ENCODE measurements at places on chromosomes 5 and 9. TPM values are rescaled to one million over a fixed set of nuclear protein-coding genes. Genes with fewer than 3 reads are reported as not detected.

The SPATA6L gene
- 0.35 TPM for total RNA-seq

DNA sequence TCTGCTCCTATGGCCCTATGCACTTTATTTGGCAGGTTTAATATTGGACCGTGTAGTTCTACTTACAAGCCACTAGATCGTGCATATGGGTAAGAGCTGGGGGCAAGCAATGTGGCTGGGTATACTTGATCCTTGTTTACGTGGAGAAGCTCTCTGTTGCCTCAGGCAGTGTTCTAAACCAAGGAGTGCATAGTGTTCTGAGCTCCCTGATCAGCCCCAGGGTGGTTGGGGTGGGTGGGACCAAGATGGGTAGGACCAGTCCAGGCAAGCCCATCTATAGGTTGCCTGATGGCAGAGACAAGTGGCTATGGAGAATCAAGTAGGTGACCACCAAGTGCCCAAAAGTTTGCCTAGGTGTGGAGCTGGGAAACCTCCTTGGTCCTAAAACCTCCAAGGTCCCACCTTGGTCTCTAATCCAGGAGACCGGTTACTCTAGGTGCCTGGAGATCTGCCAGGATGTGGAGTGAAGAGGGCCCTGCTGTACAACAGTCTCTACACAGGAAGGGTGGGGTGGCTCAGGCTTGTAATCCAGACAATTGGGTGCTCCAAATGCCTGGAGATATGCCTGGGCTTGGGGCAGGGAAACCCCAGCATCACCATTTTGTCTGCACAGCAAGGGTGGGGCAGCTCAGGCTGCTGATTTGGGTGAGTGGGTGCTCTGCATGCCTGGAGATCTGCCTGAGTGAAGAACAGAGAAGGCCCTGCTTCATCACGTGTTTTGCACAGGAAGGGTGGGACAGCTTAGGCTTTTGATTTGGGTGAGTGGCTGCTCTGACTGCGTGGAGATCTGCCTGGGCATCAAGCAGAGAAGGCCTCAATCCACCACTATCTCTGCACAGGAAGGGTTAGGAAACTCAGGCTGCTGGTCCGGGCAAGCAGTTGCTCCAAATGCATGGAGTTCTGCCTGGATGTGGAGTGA, 659.8 kb downstream of the TLE4 start:
- no peak for DNase-seq

GRCh38 chr9:84970432-84970831, 300.9 kb downstream of the NTRK2 start:
- no peak for DNase-seq

- DNase-seq: peak; percentile 7
These were observed 7.3 kb upstream of the FGF18 start for GRCh38 chr5:171412186-171412585.

GRCh38 chr9:28941856-28942255, 1368.6 kb upstream of the C9orf72 start:
- DNase-seq: no peak

The FRMPD1 gene
- 1.6 TPM for total RNA-seq

DNA sequence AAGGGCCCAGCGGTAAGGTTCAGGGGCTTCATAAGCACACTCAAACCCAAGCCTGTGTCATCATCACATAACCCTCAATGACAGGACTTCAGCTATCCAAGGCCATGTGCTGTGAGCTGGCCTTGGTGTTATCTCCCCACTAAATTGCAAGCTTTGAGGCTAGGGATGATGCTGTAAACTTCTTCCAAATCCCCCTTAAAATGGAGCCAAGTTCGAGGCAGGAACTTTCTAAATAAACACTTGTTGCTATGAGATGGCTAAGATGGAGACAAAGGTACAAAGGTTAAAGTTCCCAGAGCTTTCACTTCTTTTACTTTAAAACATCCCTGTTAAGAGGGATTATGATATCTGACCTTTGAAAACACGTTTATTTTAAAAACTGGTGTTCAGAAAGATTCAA, 123.6 kb downstream of the MYO10 start:
- DNase-seq: no peak

DNA sequence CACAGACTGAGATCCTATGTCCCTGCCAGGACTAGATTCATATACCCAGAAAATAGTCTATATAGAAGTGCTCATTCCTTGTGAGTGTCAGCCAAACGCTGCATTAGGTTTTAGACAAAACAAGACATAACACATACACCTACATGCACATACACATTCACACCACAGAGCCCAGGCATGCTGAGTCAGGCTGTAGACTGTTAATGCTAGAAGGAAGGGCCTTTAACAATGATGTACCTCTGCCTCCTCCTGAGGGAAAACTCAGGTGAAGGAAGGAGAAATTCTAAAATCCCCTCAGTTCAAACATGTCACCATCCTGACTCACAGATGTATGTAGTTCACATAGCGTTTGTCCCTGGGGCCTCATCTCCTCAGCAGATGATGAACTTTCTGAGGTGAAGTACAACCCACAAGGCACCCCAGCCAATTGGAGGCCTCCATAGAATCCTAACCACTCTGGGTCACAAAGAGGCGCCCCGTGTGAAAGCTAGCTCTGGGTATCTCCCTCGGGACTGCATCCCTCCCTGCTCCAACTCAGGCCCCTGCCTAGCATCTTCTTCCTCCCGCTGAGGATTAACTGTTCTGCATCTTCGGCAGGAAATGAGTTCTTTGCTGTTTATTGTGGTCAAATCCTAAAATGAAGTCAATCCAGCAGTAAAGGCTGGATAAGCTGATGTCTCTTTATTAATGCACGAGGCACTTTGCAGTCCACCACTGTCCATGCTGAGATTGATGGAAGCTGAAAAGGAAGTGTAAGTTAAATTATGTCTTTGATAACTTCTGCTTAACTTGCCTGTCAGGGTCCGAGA, 40.8 kb upstream of the FSTL4 start:
- no peak for DNase-seq

GRCh38 chr9:95920017-95920416, 44.5 kb downstream of the ERCC6L2 start:
- no peak for DNase-seq

DNA sequence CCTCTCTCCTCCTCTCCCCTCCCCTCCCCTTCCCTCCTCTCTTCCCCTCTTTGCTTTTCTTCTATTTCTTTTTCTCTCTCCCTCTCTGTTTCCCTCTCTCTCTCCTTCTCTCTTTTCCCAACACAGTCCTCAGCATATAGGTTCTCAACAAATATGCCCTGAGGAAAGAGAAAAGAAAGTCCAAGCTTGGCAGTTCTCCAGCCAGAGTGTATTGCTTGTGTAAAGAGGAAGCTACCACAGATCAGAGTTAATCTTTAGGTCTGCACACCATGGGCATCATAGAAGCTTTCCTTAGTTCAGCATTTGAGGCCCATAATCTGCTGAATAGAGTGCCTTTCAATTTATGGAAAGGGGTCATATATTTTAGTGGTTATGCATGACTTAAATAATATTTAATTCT, 382.8 kb upstream of the WWC1 start:
- no peak for DNase-seq

The ZNF618 gene
- 2.0 TPM for total RNA-seq

- no peak for DNase-seq
These were observed 45.6 kb upstream of the TLE4 start for GRCh38 chr9:79526149-79526672.

- DNase-seq: no peak
These were observed 698.0 kb upstream of the MEF2C start for GRCh38 chr5:89580976-89581375.

DNA sequence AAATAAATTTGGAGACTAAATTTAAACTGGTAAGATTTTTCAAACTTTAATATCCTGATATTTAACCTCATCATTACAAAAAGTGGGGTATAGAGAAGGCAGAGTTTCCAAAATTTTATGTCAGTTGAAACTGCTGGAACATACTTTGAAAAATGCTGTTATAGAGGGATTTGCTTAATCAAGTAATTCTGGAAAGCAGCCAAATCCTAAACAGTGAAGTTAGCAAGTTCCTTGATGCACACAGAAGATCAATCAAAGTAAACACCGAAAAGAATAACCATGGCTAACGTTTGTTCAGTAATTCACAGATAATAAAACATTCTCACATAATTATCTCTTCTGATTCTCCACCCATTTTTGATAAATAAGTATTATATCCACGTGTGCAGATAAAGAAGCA, 8.1 kb upstream of the PRR16 start:
- DNase-seq: no peak

GRCh38 chr5:176578391-176578808, 29.3 kb downstream of the CDHR2 start:
- DNase-seq: peak; percentile 52

GRCh38 chr5:135625961-135626360, 47.2 kb upstream of the CXCL14 start:
- no peak for DNase-seq

GRCh38 chr5:28483327-28484025, 1445.1 kb upstream of the CDH9 start:
- DNase-seq: no peak

- no peak for DNase-seq
These were observed 439.5 kb downstream of the ACTL7B start for GRCh38 chr9:108416324-108416723.

DNA sequence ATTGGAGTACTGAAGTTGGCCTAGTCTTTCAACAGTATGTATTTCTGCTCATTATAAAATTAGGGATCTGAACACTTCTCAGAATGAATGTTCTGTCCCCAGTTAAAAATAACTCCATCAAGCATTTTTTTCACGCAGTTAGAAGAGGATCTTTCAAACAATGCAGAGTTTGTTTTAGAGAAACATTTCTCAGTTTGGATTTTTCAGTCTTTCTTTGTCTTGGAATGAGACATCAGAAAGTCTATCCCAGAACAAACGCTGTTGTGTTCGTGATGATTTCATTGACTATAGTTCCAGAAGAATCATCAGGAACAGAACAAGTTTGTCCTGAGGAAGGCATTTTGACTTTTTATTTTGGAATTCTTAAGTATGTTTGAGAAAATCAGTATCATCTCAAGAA, 218.7 kb downstream of the ARRDC3 start:
- DNase-seq: no peak

Data from Right ventricle myocardium superior (tissue), 1 donor.